ENCODE measurements at places on chromosomes 6 and 20.

DNA sequence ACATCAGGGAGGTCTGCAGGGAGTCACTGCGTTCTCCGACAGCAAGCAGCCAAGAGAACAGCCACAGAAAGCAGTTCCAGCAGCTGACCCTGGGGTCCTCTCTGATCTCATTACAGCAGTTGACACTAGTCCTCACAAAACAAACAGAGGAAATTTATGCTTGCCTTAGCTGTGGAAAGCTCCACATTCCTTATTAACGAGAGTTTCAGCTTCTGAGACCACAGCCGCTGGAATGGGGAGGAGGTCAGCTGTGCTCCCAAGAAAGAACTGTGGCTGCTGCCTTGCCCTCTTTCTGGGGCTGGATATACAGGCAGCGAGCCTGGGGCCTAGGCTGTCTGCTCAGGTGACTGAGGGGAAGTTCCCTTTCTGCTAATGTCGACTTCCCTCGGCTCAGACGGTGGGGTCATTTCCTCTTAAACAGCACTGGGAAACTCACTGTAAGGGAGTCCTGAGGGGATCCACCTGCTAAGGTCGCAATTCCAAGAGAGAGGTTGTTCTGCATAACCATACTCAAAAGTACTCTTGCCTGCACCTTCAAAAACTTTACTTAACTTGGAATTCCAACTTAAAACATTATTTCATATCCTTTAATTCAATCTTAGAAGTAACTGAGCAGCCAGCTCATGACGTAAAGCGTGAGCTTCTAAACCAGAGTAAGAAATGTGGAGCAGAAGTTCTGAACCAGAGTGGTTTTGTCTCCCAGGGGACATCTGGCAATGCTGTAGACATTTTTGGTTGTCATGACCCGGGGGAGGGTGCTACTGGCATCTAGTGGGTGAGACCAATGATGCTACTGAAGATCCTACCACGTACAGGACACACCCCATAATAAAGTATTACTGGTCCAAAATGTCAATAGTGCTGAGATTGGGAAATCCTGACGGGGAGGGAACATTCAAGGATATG lies 80.3 kb downstream of the BACH2 start:
- DNase-seq, result no peak

GRCh38 chr20:20603339-20603990 lies 109.0 kb downstream of the RALGAPA2 start:
- DNase-seq, result no peak

GRCh38 chr20:37864298-37864697 lies 38.6 kb upstream of the VSTM2L start:
- DNase-seq, result no peak

DNA sequence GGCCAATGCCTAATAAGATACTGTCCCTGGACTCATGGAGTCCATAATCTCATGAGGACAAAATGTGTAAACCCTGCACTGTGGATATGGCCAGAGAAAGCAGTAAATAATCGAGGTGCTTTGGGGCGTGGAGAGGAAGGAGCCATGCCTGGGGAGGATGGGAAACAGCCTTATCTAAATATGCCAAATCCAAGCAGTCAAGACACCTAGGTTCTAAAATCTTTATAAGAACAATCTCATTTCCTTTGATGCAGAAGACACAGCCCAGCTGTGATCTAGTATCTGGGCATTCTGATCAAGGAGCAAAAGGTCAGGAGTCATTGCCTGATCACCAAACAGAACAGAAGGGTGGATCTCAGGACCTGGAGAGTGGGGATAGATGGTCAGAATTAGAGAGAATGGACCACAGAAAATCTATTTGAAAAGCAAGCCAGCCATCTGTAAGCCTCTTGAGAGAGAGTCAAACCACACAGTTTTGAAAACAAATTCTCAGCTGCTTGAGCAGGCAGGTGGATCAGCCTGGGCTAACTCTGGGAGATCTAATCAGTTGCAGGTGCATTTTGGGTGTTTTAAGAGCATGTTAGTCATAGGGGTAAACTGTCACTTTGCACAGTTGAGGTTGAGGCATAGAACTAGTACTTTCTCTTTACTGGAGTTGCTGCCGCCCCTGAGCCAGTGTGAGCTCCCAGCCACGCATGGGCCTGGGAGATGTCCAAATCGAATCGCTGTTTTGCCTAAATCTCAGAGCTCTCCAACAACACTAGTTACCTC lies 130.8 kb upstream of the TNFAIP3 start:
- no peak for DNase-seq
